ENCODE measurements at places on chromosomes 4 and X.
A peak's percentile ranks its signal among the peaks of the same experiment; 100 is the strongest.

GRCh38 chrX:7586126-7586525, 256.8 kb upstream of the VCX start:
- DNase-seq, result peak; percentile 6

GRCh38 chr4:164224871-164225270, 529.1 kb upstream of the SMIM31 start:
- no peak for DNase-seq

- DNase-seq, result no peak
These were observed 269.6 kb downstream of the GBA3 start for GRCh38 chr4:22962295-22962694.

DNA sequence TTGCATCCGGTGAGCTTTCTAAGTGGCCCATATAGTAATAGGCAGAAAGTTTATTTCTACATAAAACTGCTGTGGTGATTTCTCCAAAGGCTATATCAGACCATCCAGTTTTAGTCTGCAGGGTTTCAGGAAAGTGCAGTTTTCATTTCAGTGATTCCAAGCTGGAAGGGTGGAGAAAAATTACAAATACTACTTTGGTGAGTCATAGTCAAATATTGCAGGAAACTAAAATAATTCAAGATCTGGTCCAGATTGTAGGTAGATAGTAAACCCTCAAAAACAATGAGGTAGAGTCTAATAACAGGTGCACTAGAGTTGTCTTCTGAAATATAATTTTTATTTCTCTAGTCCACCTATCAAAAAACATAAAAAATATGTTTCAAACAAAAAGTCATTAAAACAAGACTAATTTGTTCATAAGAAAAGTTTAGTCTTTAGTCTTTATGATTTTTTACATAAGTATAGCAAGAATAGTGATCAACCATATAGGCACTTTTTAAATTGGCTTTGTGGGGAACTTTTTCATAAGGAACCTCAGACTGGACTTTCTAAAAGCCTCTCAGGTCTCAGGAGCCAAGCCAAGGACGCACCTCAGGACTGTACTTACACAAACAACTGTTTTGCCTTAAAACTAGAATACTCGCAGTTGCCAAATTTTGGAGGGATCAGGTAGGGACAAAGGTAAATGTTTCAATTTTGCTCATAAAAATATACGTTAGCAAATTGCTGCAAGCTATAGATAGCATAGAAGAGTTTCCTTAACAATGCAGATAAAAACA, 101.8 kb upstream of the TLR3 start:
- DNase-seq, result no peak

- no peak for DNase-seq
These were observed 18.3 kb upstream of the MSX1 start for GRCh38 chr4:4841156-4841555.

DNA sequence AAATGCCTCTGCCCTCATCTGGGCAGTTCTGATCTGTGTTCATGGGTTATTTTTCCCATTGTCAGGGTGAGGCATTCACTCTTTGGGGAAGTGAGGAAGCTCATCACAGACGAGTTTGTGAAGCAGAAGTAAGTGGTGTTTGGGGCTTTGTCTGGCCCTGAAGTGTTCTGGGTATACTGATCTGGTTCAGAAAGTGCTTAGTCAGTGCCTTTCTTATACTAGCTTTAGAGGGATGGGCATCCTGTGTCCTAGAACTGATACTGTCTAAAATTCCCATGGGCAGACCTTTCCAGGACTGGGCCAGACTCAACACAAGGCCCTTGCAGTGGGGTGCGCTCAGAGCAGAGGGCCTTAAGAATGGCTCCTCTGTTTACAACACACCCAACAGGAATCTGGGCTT, 6.4 kb downstream of the TRO start:
- no peak for DNase-seq
